Subcutaneous adipose tissue (tissue), 4 donors: ENCODE measurements at places on chromosomes 6 and 20. TPM values are rescaled to one million over a fixed set of nuclear protein-coding genes. Genes with fewer than 3 reads are reported as not detected.

The GABRR1 gene
- not detected for total RNA-seq

The NCOA7 gene
- total RNA-seq, result 71.9 TPM

The COL12A1 gene
- total RNA-seq, result 216 TPM

The ZSCAN16 gene
- 4.0 TPM for total RNA-seq

The PRSS35 gene
- total RNA-seq, result 0.34 TPM

The SEMG1 gene
- not detected for total RNA-seq

The HEY2 gene
- 4.3 TPM for total RNA-seq

The SOBP gene
- 6.8 TPM for total RNA-seq

The HAO1 gene
- not detected for total RNA-seq

The LY6G6C gene
- not detected for total RNA-seq

The TAP2 gene
- total RNA-seq, result 8.4 TPM

The TMEM242 gene
- 5.9 TPM for total RNA-seq

The SLC35A1 gene
- total RNA-seq, result 23.6 TPM

The BACH2 gene
- total RNA-seq, result 3.4 TPM

The MARCKS gene
- 23.0 TPM for total RNA-seq

The PHACTR2 gene
- 52.5 TPM for total RNA-seq

The DHX35 gene
- total RNA-seq, result 10.6 TPM

The GSTA2 gene
- total RNA-seq, result not detected

The FAM162B gene
- 2.0 TPM for total RNA-seq

The HSPA1A gene
- 100 TPM for total RNA-seq

The CMTR1 gene
- total RNA-seq, result 22.8 TPM

The RSPH9 gene
- 0.49 TPM for total RNA-seq

The SYNE1 gene
- 173 TPM for total RNA-seq

The GABRR2 gene
- 0.57 TPM for total RNA-seq

The TFAP2C gene
- total RNA-seq, result 1.4 TPM

The AKAP7 gene
- total RNA-seq, result 8.3 TPM

The RIMS1 gene
- 0.85 TPM for total RNA-seq

The HLA-DMB gene
- 40.5 TPM for total RNA-seq

The SYNDIG1 gene
- not detected for total RNA-seq

The FOXF2 gene
- not detected for total RNA-seq

The NRSN1 gene
- total RNA-seq, result not detected

The CTCFL gene
- not detected for total RNA-seq

The OR12D3 gene
- total RNA-seq, result not detected

The FOXC1 gene
- total RNA-seq, result 4.8 TPM

The UNC5CL gene
- 1.1 TPM for total RNA-seq

The ROS1 gene
- not detected for total RNA-seq

The SAPCD1 gene
- not detected for total RNA-seq

The HDAC2 gene
- total RNA-seq, result 39.6 TPM

The NKX2-2 gene
- total RNA-seq, result not detected

The RGS17 gene
- total RNA-seq, result 2.4 TPM
